Adrenal gland (tissue), 19 donors: ENCODE measurements at places on chromosomes 12 and 14. TPM values are rescaled to one million over a fixed set of nuclear protein-coding genes. Genes with fewer than 3 reads are reported as not detected.

HSPB8 gene
- 8.6 TPM for polyA plus RNA-seq

TBC1D30 gene
- polyA plus RNA-seq: 3.7 TPM

TOMM20L gene
- polyA plus RNA-seq: not detected

CFAP54 gene
- polyA plus RNA-seq: 0.08 TPM

RDH16 gene
- polyA plus RNA-seq: 0.05 TPM

NRXN3 gene
- 4.2 TPM for polyA plus RNA-seq

GRCh38 chr14:93733631-93734030 is 54.7 kb downstream of the PRIMA1 start:
- no peaks in the 10 kb centered on the region for H3K4me1 ChIP-seq
- no peaks in the 10 kb centered on the region for H3K27me3 ChIP-seq
- no peaks in the 10 kb centered on the region for H3K36me3 ChIP-seq
- H3K4me3 ChIP-seq: no peak overlapping the region

- no peak for DNase-seq
- peaks cover 12% of the 10 kb centered on the region for H3K4me1 ChIP-seq
- H3K27ac ChIP-seq: no peak overlapping the region
- H3K36me3 ChIP-seq: no peaks in the 10 kb centered on the region
- H3K27me3 ChIP-seq: no peaks in the 10 kb centered on the region
Measured at GRCh38 chr14:68604361-68604730, 188.5 kb downstream of the ZFP36L1 start.

- no peak overlapping the region for H3K27ac ChIP-seq
- H3K4me3 ChIP-seq: no peak overlapping the region
- no peaks in the 10 kb centered on the region for H3K36me3 ChIP-seq
- no peak for DNase-seq
- no peaks in the 10 kb centered on the region for H3K27me3 ChIP-seq
Measured at GRCh38 chr14:51603495-51603894, 48.2 kb upstream of the FRMD6 start.

DNA sequence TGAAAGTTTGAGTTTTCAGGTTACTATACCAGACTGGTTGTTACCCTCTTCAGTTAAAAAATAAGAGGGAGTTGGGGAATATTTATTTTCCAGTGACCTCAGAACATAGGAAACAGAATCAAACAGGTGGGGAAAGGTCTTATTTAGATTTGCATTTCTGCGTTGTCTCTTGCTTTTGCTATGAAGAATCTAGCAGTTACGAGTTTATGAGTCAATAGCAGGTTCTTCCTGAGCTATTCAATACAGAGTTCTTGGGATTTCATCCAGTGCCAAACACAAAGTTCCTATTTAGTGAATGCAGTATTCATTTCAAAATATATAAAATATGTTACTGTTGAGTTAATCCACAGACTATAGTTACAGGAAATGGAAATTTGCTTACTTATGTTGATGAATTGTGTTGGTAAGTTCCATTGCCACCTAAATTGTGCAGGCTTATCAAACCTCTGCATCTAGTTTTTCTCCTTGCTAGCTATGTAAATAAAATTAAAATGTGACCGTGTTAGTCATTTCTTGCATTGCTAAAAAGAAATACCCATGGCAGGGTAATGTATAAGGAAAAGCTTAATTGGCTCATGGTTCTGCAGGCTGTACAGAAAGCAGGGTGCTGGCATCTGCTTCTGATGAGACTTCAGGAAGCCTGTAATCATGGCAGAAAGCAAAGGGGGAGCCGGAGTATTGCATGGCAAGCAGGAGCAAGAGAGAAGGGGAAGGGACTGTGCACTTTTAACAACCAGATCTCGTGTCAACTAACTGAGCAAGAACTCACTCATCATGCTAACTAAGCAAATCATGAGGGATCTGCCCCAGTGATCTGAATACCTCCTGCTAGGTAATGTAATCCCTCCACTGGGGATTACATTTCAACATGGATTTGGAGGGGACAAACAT is 110.2 kb downstream of the KTN1 start:
- no peaks in the 10 kb centered on the region for H3K4me1 ChIP-seq
- H3K4me3 ChIP-seq: no peak overlapping the region
- no peaks in the 10 kb centered on the region for H3K36me3 ChIP-seq
- no peaks in the 10 kb centered on the region for H3K27me3 ChIP-seq
- no peak for DNase-seq
- H3K27ac ChIP-seq: no peak overlapping the region

DNA sequence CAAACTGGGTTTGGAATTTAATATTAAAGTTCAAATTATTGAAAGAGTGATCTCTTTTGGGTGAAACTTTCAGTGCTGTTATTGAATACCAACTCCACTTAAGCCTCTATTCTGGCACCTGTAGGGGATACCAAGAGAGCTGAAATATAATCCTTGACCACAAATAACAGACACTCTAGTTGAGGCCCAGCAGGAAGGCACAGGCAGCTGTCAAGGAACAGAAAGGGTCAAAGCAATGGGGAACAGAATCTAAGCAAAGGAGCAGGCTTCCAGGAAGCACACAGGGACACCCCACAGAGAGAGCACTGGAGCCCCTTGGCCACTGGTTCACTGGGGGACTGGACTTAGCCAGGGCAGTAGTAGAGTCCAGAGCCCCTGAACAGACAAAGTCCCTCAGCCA is 120.9 kb upstream of the SFSWAP start:
- H3K36me3 ChIP-seq: no peaks in the 10 kb centered on the region
- H3K27me3 ChIP-seq: no peaks in the 10 kb centered on the region
- H3K4me3 ChIP-seq: no peak overlapping the region

DNA sequence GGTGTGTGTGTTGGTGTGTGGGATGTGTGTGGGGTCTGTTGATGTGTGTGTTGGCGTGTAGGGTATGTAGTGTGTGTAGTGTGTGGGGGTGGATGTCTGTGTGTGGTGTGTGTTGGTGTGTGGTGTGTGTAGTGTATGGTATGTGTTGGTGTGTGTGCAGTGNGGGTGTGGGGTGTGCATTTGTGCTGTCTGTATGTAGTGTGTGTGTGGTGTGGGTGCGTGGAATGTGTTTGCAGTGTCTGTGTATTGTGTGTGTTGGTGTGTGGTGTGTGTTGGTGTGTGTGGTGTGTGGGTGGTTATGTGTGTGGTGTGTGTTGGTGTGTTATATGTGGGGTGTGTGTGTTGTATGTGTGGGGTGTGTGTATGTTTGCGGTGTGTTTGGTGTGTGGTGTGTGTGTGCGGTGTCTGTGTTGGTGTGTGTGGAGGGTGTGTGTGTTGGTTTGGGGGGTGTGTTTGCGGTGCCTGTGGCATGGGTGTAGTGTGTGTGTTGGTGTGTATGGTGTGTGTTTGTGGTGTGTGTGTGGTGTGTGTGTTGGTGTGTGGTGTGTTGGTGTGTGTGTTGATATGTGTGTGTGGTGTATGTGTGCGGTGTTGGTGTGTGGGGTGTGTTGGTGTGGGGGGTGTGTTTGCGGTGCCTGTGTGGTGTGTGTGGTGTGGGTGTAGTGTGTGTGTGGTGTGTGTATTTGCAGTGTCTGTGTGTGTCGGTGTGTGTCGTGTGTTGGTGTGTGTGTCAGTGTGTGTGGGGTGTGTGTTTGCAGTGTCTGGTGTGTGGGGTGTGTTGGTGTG is 14.7 kb downstream of the MLXIP start:
- H3K4me3 ChIP-seq: no peak overlapping the region
- no peak for DNase-seq
- H3K27me3 ChIP-seq: no peaks in the 10 kb centered on the region
- H3K27ac ChIP-seq: no peak overlapping the region
- H3K36me3 ChIP-seq: no peaks in the 10 kb centered on the region

GRCh38 chr14:75025082-75025481 is 22.4 kb downstream of the EIF2B2 start:
- peak overlapping the region; percentile 25 for H3K27ac ChIP-seq
- H3K4me1 ChIP-seq: no peaks in the 10 kb centered on the region
- H3K4me3 ChIP-seq: no peak overlapping the region
- no peaks in the 10 kb centered on the region for H3K27me3 ChIP-seq
- DNase-seq: no peak

DNA sequence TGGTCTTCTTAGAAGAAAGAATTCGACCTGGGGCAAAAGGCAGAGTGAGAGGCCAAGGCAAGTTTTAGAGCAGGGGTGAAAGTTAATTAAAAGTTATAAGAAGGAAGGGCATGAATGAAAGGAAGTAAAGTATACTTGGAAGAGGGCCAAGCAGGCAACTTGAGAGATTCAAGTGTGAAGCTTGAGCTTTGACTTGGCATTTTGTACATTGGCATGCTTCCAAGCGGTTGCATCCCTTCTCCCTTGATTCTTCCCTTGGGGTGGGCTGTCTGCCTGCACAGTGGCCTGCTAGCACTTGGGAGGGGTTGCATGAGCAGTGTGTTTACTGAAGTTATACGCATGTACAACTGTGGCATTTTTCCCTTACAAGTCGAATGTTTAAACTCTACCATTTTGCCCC is 74.8 kb upstream of the MGAT4C start:
- H3K27me3 ChIP-seq: no peaks in the 10 kb centered on the region
- no peak overlapping the region for H3K4me3 ChIP-seq
- H3K27ac ChIP-seq: no peak overlapping the region
- no peaks in the 10 kb centered on the region for H3K36me3 ChIP-seq

DNA sequence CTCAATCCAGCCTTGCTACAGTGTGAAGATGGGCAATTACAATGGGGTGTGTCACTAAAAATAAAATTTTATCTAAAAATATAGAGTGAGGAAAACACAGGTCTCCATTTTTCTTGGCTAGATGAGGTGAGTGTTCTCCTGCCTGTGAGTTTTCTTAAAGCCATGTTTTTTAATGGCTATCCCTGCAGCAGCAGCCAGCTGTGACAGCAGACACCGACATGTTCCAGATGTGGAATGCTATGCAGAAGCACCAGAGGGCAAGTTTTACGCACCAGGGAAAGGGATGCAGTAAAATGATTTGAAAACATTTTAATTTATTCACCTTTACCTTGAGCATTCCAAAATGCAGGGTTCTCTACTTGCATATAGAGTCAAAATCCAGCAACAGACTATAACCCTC is 577.0 kb upstream of the STXBP6 start:
- H3K27me3 ChIP-seq: no peaks in the 10 kb centered on the region
- no peak overlapping the region for H3K27ac ChIP-seq
- H3K36me3 ChIP-seq: no peaks in the 10 kb centered on the region
- no peaks in the 10 kb centered on the region for H3K4me1 ChIP-seq
- H3K4me3 ChIP-seq: no peak overlapping the region
- no peak for DNase-seq

DNA sequence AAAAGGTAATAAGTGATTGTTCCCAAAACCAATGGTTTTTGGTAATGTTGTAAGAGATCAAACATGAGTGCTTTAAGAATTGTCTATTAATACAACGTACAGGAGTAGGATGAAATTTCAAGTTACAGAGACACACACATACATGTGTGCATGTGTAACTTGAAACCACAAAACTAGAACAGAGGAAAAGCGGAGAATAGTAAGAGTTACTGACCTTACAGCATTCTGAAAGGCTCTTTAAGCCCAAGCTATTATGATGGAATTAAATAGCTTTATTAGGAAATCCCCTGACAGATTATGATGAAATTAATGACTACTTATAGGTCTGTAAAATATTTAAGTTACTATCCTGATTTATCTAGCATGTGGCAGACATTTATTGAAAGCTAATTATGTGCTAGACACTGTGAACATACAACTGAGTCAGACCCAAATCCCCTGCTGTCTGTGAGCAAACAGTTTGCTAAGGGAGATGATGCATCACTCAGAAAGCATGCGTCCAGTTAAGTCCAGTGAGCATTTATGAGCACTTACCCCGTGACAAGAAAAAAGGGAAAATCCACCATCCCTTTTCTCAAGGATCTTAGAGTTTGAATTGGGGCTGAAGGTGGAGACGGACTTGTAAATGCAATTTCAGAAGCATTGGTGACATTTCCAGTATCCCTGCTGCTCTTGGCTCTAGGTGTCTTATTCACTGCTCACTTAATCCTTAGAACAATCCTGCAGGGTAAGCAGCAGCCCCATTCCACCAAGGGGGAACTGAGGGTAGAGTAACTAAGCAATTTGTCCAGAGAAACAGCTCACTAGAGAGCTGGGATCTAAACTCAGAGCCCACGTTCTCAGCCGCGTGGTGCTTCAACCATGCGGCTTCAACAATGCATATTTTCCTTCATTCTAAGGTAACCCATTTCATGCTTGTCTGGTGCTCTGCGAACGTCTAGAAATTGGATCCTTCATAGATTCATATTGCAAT is 117.4 kb downstream of the EML1 start:
- no peak overlapping the region for H3K27ac ChIP-seq
- H3K4me3 ChIP-seq: no peak overlapping the region
- no peak for DNase-seq
- no peaks in the 10 kb centered on the region for H3K27me3 ChIP-seq

DNA sequence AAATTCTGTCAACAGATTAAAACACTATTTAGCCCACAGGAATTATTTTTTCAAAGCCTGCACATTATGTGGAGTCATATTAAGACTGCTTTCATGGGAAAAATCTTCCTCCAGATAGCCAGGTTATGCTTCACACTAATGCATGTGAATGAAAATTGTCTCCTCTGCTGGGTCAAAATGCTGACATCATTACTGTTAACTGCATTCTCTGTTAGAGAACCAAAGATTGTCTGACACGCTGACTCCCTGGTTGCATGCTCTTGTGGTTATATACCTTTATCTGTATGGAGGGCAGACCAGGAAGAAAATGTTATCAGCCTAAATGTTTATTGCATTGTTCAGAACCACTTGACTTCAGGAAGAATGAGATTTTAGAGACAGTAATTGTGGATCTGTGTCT is 432.2 kb upstream of the MDGA2 start:
- H3K27me3 ChIP-seq: no peaks in the 10 kb centered on the region
- DNase-seq: no peak
- no peak overlapping the region for H3K27ac ChIP-seq
- no peaks in the 10 kb centered on the region for H3K4me1 ChIP-seq

GRCh38 chr12:128823216-128823915 is 392 bp downstream of the SLC15A4 start:
- no peak overlapping the region for H3K27ac ChIP-seq
- peak; percentile 35 for DNase-seq
- no peaks in the 10 kb centered on the region for H3K36me3 ChIP-seq

- peaks cover 13% of the 10 kb centered on the region for H3K4me1 ChIP-seq
- H3K27me3 ChIP-seq: no peaks in the 10 kb centered on the region
- H3K27ac ChIP-seq: no peak overlapping the region
Measured at GRCh38 chr12:119808441-119808840, 68.7 kb downstream of the CIT start.

- no peaks in the 10 kb centered on the region for H3K36me3 ChIP-seq
- DNase-seq: no peak
- no peak overlapping the region for H3K27ac ChIP-seq
Measured at GRCh38 chr12:55929306-55929791, 1.6 kb upstream of the DGKA start.

- no peak overlapping the region for H3K27ac ChIP-seq
- no peaks in the 10 kb centered on the region for H3K27me3 ChIP-seq
Measured at GRCh38 chr14:89110110-89110509, 285.7 kb downstream of the TTC8 start.

- no peaks in the 10 kb centered on the region for H3K36me3 ChIP-seq
- peaks cover 3% of the 10 kb centered on the region for H3K4me1 ChIP-seq
- H3K27ac ChIP-seq: no peak overlapping the region
- no peaks in the 10 kb centered on the region for H3K27me3 ChIP-seq
- no peak overlapping the region for H3K4me3 ChIP-seq
Measured at GRCh38 chr12:47752552-47752951, 6.1 kb downstream of the RAPGEF3 start.
